ENCODE measurements at places on chromosomes 5 and 9. TPM values are rescaled to one million over a fixed set of nuclear protein-coding genes. Genes with fewer than 3 reads are reported as not detected.

Gene KIAA1958
- 3.0 TPM for total RNA-seq

Gene EGFLAM
- 0.33 TPM for total RNA-seq

Gene ATP10B
- total RNA-seq = not detected

Gene SLC25A2
- total RNA-seq = not detected

Gene LOX
- total RNA-seq = 33.4 TPM

- DNase-seq = no peak
Observed at GRCh38 chr9:89874351-89875321, 269.8 kb downstream of the GADD45G start.

DNA sequence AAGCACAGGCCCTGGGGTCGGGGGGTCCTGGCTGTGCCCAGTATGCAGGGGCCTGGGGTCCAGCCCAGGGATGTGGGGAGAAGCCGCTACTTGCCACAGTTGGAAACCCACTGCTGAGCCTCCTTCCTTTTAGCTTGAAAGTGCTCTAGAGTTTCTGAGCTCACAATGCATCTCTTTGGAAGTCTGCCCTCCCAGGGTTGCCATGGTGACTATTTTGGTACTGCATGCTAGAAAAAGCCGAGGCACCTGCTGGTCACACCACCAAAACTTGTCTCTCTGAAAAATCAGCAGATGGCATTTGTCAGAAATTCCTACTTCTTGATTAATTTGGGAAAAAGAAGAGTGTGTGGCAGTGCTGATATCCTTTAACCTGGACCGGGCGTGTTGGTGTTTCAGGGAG lies 151.8 kb downstream of the SEC61B start:
- DNase-seq = no peak

GRCh38 chr5:179793468-179794139 lies at the start of gene LTC4S:
LTC4S (plus strand) TSS chr5:179793986; CDS start chr5:179794081, 95 bp downstream.
- peak; percentile 73 for DNase-seq

- DNase-seq = no peak
Observed at GRCh38 chr5:109511980-109512734, 102.4 kb upstream of the PJA2 start.

GRCh38 chr5:157890836-157891597 lies 32.1 kb upstream of the CLINT1 start:
- DNase-seq = no peak

DNA sequence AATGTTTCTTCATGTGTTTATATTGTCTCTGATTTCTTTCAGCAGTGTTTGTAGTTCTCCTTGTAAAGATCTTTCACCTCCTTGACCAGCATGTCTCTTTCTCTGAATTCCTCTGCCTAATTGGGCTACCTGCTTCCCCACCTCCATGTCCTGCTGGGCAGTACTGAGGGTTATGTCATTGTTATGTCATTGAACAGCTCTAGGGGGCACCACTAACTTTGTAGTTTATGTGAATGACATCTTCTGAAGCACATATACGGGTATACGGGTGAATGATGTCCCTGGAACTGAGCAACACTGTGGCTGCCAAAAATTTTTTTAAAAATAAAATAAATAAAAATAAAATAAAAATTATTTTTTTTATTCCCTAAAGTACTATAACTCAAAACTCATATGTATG lies 16.9 kb upstream of the SNCAIP start:
- no peak for DNase-seq

DNA sequence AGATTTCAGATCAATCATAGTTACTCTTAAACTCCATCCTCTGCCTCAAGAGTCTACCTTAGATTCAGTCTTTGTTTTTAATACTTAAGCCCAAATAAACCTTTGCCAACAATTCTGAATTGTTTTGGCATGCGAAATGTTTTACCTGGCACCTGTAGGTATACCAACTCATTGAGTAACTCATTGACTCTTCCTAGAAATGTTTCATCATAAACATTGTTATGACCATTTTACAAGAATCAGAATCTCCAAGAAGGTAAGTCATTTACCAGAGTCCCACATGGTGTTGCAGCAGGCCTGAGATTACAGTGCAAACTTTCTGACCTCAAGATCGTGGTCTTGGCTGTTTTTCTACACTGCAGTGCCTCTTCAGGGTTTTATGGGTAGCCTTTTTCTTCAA lies 750.4 kb downstream of the BRINP1 start:
- no peak for DNase-seq

DNA sequence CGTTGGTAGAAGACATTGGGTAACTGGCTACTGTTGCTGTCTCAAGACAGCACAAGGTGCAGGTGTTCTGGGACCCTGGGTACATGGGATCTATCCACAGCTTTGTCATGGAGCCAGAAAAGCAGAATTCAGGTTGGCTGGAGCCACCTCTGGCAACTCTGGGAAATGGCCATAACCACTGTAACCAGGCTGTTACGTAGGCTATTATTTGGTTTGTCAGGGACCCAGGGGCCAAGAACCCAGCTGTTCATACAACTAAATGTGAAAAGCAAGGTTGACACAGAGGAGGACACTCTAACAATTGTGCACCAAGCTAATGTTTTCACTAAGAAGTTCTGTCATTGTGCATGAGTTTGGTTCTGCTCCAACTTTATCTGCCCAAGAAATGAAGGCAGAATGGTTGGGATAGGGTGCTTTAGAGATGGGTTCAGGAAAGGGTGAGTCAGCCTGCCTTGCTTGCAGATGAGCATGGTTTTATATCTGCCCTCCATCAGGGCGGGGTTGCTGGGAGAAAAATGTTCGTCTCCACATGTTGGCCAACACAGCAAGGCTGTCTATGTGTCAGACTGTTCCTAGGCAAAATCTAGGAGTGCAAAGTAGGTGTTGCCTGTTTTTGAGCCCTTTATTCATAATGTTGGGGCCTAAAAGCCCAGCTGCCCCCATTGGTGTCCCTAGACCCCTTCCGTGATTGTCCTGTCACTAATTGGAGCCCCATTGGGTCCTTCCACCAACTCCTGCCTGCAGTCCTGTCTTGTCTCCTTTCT lies 131.3 kb upstream of the DAP start:
- DNase-seq = no peak

DNA sequence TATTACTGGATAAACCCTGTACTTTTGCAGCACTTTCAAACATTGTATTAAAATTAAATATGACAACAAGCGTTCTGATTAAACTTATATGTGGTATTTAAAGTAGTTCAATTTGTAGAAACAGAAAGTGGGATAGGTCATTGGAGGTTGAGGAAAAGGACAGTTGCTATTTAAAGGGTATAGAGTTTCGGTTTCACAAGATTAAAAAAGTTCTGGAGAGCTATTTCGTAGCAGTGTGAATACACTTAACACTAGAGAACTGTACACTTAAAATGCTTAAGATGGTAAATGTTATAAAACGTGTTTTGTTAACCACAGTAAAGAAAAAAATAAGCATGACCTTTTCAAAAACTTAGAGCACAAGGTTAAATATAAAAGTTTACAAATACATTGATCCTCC lies 382.1 kb downstream of the BRINP1 start:
- no peak for DNase-seq

DNA sequence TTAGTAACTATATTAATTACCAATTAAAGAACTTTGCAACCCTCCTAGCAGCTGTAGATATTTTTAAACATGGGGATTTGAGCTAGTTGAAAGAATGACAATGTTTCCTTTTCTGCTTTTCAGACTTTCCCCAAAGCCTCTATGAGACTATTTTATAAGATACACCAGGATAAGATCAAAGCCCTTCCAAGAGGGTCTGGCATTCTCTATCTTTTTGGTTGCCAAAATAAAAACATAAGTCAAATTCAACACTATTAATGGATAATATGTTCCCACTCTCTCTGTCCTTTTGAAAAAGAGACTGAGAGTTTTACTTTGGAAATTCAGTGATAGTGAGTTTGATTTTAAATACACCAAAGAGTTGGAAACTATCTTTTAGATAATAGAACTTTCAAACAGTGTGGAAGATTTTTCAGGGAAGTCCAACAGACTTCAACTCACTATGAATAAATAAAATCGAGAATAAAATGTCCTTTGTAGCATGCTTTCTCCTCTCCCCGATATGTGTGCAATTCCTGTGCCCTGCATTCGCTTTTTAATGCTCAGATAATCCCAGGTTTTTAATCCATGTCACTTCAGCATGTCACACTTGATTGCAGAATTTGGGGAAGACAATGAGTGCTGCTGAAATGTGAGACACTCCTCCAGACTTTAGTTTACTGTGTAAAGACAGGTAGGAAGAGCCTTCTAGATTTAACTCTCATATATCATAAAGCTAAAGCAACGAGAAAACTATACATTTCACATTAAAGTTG lies 1095.7 kb upstream of the DMAC1 start:
- no peak for DNase-seq

Measured in fibroblast of lung (primary cell).